ENCODE measurements at places on chromosomes 7 and 10.

GRCh38 chr7:94280851-94281250, 113.8 kb upstream of the COL1A2 start:
- no peak for DNase-seq

DNA sequence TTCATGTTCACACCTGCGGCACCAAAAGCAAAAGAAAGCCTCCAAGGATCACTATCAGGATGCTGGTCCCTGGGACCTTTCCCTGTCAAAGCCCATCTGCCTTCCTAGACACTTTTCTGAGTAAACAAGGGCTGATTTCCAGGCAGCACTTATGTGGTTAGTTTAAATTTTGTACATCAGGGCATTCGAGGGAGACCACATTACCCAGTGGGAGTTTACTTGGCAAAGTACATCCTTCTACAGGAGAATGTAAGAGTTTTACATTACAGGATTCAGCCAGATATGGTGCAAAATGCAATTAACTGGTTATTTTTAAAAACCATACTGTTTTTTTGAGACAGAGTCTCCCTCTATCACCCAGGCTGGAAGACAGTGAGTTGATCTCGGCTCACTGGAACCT, 132.1 kb downstream of the CSTF2T start:
- DNase-seq: no peak

GRCh38 chr10:92573091-92573797, 649 bp downstream of the IDE start:
- DNase-seq: no peak

- no peak for DNase-seq
Measured at GRCh38 chr7:82705517-82706260, 262.1 kb upstream of the CACNA2D1 start.

- no peak for DNase-seq
Measured at GRCh38 chr10:76769161-76769560, 868.4 kb downstream of the KCNMA1 start.

DNA sequence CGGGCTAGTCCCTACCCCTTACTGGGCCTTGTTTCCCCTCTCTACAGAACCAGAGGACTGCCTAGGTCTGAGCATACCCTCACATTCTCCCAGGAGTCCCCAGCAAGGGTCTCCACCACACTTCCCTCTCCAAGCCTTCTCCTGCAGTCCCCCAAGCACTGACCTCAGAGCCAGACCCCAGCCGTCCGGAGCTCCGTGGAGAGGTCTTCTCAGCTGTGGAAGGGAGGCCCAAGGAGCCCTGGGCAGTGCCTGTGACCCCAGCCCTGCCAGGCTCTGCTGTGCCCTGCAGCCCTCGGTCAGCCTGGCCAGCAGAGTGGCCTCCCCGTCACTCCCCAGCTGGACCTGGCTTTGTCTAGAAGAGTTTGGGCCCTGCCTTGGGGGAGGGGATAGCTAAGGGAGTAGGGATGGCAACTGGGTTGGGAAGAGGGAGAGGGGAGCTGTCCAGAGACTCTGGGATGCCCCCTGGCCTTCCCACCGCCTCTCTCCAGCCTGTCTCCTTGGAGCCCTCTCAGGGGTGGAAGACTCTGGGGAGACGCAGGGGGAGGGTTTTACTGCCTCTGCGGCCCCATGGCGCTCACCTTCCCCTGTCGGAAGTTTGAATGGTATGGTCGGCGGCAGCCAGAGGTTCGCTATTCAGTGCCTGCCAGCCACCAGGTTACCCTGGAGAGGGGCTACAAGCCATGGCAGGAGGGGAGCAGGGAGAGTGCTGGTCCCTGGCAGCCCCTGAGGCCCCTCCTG, at the start of gene C10orf105:
TSS of gene C10orf105 (minus strand) at position 315 of the 738 bp plus-strand sequence. CDS start 3,441 bp downstream, outside the sequence.
- DNase-seq: no peak

DNA sequence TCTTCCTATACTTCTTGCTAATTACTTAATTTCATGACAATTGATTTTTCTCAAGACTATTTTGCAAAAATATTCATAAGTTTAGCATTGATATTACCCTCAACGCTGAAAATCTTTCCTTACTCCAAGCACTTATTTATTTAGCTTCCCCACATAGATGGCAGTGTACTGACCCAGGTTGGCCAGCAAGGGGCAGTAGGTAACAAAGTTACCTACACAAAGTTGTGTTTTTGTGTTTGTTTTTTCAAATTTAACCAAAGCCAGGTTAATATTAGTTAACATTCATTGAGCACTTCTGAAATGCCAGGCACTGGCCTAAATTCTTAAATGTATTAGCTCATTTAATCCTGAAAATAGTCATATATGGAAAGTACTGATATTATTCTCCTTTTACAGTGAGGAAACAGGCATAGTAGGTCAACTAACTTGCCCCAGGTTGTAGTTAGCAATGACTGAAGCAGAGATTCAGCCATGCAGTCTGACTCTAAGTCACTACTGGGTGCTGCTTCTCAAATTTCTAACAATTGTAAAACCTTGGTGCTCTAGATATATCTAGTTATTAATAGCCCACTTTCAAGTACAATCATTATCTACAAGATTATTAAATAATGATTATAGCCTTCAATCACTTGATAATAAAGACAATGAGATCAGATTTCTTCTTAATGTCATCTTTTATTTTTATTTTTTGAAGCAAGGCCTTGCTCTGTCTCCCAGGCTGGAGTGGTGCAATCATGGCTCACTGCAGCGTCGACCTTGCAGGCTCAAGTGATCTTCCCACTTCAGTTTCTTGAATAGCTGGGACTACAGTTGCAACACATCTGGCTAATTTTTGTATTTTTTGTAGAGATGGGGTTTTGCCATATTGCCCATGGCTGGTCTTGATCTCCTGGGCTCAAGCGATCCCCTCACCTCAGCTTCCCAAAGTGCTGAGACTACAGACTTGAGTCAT, 5.8 kb upstream of the GGCT start:
- DNase-seq: no peak

- no peak for DNase-seq
Measured at GRCh38 chr7:149300620-149301285, 38.8 kb downstream of the ZNF783 start.

GRCh38 chr10:124740369-124741280, 3.6 kb downstream of the FAM53B start:
- no peak for DNase-seq

- DNase-seq: no peak
Measured at GRCh38 chr7:111470998-111471397, 91.3 kb downstream of the IMMP2L start.

GRCh38 chr10:90047243-90047729, 345.9 kb downstream of the KIF20B start:
- DNase-seq: no peak

- no peak for DNase-seq
Measured at GRCh38 chr10:79452174-79452611, 6.8 kb upstream of the ZCCHC24 start.

- DNase-seq: no peak
Measured at GRCh38 chr7:135768064-135768463, 19.5 kb upstream of the FAM180A start.

GRCh38 chr7:51222916-51223315, 93.7 kb downstream of the COBL start:
- DNase-seq: no peak

DNA sequence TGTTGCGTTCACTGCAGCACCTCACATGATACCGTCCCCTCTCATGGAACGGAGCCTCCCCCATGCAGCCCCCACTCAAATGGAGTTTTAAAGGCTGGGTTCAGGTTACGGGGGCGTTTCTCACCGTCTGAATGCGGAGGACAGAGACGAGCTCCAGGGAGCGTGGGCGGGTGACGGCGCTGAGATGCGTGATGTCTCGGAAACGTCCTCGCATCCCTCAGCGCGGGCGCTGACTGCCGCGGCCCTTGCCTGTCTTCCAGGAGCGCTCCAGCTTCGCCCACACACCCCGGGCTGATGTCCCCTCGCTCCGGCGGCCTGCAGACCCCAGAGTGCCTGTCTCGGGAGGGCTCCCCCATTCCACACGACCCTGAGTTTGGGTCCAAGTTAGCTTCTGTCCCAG, 16.6 kb upstream of the AP5Z1 start:
- no peak for DNase-seq

DNA sequence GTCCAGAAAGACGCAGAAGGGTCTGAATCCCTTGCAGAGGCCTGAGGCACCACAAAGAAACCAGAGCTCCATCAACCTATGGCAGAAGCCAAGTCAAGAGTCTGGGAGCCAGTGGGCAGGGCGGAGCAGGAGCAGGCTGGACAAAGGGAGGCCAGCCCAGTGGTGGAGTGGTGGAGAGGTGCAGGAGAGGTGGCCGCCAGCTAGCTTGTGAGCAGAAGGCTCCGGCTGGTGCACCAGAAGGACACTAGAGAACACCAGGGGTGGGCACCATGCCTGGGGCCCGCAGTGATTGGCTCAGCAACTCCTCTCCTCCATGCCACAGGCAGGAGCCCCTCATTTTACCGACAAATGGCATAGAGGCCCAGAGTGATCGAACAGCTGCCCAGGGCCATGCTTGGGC, 186.6 kb downstream of the GRID1 start:
- DNase-seq: no peak

GRCh38 chr7:20514364-20514763, 101.1 kb upstream of the ABCB5 start:
- DNase-seq: no peak

GRCh38 chr7:135715673-135716072, 12.3 kb downstream of the SLC13A4 start:
- DNase-seq: no peak

DNA sequence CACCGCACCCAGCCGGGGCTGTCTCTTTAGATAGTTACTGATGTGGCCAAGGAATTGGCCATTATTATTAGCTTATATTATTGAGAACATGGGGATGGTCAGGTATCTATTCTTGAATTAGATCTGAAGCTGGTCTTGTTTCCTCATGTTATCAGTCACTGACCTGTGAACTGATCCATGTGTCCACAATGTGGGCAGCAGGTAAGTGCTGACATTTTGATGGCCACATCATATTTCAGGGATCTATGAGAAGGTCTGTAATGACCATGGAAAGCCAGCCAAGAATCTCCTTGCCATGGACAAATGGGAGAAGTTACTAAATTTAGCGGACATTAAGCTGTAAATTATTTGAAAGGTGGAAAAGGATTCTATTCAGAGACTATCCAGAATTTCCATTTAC, 61.4 kb downstream of the GBF1 start:
- DNase-seq: no peak

DNA sequence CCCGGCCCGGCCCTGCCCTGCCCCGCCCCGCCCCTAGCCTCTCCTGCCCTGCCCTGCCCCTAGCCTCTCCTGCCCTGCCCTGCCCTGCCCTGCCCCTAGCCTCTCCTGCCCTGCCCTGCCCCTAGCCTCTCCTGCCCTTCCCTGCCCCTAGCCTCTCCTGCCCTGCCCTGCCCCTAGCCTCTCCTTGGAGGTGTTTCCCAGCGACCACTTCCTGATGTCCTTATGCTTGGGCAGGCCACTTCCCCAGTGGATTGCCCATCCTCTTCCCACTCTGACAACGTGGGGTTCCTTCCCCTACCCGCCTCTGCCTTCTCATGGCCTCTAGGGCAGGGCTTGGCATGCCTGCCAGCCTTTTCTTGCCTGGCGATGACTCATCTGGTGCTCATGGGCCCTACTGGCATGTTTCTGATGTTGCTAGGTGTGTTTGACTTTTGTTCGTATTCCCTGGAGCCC, 21.2 kb downstream of the PRXL2A start:
- DNase-seq: no peak

DNA sequence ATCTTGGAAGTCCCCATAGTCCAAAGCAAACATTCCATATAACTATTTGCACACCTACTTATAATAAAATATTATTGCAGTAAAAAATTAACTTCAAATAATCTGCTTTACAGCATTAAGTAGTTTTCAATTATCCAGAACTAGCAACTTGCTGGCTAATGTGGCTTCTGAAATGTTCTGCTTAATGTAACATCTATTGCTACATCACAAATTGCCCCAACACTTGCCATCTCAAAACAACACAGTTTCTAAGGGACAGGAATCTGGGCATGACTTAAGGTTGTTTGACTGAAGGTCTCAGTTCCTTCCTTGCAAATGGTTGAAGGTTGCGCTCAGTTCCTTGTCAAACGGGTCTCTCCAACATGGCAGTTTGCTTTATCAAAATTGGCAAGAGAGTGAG, 378.5 kb upstream of the SEMA3C start:
- DNase-seq: no peak

DNA sequence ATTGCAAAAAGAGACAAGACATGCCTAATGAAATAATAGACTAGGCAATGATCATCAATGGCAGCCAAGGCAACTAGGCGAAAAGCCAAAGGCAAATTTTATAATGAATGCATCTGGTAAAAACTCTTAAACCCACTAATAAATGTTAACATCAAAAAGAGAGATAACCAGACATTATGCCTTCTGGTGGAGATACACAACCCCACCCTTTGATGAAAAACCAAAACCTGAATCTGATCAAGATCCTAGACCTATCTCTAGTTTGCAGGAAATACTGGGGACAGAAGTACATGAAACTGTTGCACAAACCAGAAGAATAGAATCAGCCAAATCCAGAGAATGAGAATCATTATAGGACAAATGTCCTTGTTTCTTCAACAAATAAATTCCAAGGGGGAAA, 22.0 kb upstream of the GSAP start:
- DNase-seq: no peak

DNA sequence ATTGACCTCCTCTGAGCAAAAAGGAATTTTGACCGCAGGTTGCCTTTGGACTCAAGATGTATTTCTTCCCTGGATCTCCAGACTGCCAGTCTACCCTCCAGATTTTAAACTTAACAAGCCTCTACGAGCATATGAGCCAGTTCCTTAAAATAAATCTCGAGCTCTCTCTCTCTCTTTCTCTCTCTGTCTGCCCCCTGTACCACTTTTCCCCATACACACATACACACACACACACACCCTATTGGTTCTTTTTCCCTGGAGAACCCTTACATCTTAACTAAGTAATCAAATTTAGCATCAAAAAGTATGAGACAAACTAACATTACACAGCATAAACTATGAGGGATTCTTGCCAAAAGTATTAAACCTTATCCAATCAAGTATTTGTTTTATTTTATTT, 11.4 kb downstream of the BCAP29 start:
- DNase-seq: no peak

DNA sequence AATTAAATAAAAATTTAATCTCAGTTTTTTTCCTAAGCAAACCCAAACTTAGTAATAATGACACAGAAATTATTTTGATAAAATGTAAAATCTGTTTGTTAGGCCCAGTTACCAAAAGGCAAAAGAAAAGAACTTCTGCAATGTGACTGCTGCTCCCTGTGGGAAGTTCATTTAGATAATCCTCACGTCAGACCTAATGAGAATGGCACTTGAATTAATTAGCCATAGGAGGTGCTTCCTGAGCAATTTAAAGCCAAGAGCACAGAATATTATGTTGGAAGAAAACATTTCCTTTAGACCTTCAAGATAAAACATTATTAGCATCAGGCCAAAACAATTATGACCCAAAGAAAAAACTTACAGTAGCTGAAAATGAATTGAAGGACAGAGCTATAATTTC, 19.4 kb downstream of the SPAM1 start:
- no peak for DNase-seq

- no peak for DNase-seq
Measured at GRCh38 chr7:369476-370258, 79.7 kb downstream of the FOXL3 start.

- no peak for DNase-seq
Measured at GRCh38 chr7:64880322-64881297, 22.5 kb upstream of the ZNF273 start.

DNA sequence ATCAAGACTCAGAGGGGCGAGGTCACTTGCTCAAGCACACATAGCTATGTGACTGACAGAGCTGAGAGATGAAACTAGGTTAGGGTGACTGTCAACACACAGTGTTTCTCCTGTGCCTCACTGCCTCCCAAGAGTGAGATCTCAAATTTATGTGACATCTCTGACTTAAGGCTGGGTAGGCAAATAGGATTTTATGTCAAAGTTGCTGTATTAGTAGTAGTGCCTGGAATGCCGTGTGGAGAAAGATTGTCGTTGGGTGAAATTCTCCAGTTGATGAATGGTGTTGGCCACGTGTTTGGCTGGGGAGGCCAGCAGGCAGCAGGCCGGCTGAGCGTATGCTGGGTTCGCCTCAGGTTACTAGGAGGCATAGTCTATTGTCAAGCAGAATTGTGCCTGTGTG, 148.3 kb upstream of the BMPER start:
- no peak for DNase-seq

All from stimulated activated CD4-positive, alpha-beta T cell treated with anti-CD3 and anti-CD28 coated beads, Interleukin-1b, Interleukin-23, amount 100 ng/mL, for 1 hour (primary cell).